ENCODE measurements at places on chromosomes 7 and 10.

DNA sequence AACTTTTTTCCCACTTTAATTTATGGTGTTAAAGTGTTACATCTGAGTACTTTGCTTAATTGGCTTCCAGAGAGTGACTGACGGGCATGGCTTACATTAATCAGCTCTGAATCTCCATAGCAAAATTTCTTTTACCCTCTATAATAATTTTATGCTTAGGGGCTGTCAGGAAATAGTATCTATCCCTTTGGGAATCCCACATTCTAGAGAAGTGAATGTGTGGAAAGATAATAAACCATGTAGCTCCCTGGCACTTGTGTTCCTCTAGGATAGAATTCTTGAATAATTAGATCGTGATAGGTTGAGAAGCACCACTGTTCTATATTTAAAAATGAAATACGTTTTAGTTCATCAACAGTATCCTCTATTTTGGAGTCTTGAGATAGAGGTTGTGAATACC lies 89.6 kb downstream of the DNAJB9 start:
- DNase-seq: no peak

DNA sequence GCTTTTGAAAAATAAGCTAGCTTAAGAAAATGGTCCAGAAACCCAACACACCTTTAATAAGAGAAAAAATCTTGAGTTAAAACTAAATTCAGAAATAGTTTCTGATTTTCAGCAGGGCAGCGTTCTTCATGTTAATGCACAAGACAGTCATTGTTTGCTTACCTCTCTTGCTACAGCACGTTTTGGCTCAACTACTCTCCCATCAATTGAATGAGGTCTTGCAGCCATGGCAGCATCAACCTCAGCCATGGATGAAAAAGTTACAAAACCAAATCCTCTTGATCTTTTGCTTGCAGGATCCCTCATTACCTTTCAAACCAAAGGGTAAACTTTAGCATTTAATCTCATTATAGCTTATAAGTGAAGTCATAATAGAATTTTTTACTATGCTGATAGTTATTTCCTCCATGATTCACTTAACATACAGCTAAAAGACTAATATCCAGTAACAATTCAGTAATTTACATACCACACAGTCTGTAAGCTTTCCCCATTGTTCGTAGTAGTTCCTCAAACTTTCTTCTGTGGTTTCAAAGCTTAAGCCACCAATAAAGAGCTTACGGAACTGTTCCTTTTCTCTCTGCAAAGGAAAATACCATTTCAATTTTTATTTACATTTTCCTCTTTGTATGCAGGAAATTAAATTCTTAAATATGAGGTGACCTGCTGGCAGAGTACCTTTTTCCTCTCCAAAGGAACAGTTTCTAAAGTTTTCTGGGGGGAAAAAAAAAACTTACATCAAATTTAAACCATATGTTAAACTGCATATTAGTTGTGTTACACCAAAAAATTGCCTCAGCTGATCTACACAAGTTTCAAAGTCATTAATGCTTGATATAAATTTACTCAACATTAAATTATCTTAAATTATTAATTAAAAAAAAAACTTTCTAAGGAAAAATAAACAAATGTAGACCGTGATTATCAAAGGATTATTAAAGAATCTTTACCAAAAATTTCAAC lies 3.1 kb downstream of the HNRNPA2B1 start:
- DNase-seq: no peak

GRCh38 chr7:106693677-106694353 lies 32.9 kb upstream of the CCDC71L start:
- no peak for DNase-seq

GRCh38 chr10:124798781-124799180 lies 2.8 kb upstream of the ABRAXAS2 start:
- DNase-seq: no peak

- DNase-seq: no peak
Observed at GRCh38 chr10:15797346-15797745, 63.0 kb downstream of the MINDY3 start.

DNA sequence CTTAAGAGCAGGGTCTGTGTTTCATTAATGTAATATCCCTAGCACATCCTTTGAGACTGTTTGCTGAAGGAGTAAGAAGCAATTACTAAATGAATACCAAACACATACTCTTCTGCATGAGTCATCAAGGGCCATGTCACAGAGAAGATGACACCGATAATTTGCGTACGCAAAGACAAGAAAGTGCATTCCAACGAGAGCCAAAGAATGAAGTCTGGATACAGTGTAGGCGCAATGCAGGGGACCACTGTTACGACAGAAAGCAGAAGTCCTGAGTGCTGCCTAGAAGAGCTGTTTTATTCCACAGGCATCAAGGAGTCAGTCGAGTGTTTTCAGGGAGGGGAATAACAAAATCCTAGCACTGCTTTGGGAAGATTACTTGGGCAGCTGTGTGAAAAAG lies 62.7 kb downstream of the VPS41 start:
- DNase-seq: no peak

GRCh38 chr10:34769899-34770298 lies 45.2 kb downstream of the PARD3 start:
- no peak for DNase-seq

- DNase-seq: no peak
Observed at GRCh38 chr7:111647881-111648280, 85.6 kb upstream of the IMMP2L start.

GRCh38 chr10:130550952-130551674 lies 414.9 kb downstream of the GLRX3 start:
- no peak for DNase-seq

- no peak for DNase-seq
Observed at GRCh38 chr10:78155722-78156121, 122.1 kb downstream of the RPS24 start.

- no peak for DNase-seq
Observed at GRCh38 chr10:59234194-59234593, 57.8 kb downstream of the PHYHIPL start.

GRCh38 chr7:15854841-15855524 lies 168.5 kb upstream of the MEOX2 start:
- DNase-seq: no peak

DNA sequence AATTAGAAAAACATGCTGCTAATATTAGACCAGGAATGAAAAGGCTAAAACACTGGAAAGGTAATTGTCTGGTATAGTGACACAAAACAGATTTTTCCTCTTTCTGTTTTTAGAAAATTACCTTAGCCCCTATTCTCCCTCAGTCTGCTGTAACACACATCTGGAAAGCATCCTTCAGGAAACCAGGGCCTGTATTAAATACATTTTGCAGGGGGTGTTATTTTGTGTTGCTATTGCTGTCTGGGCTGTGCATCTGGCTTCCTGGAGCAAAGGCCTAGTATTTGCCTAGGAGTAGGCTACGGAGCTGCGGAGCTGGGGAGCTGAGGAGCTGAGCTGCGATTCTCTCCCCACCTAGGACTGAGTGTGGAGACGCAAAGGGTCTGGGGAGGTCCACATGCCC lies 169.3 kb downstream of the GFRA1 start:
- no peak for DNase-seq

- DNase-seq: no peak
Observed at GRCh38 chr10:60149003-60149402, 240.7 kb downstream of the ANK3 start.

DNA sequence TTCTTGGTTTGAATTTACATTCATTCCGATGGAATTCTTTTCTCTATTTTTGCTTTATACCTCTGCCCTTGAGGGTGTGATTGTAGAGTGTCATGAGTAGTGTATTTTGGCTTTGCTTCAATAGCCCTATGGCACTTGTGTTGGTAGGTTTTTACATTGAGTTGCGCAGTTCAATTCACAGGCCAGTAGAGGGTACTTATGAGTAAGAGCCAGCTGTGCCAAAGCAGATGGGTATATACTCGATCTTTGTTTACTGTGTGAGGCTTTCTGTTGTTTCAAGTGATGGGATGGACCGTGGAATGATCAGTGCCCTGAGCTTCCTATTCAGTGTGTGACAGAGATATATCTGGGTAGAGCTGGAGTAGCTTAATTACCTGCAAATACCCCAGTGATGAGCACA lies 4.3 kb upstream of the AKR1C3 start:
- no peak for DNase-seq

- no peak for DNase-seq
Observed at GRCh38 chr10:30374353-30374752, 25.3 kb upstream of the MTPAP start.

DNA sequence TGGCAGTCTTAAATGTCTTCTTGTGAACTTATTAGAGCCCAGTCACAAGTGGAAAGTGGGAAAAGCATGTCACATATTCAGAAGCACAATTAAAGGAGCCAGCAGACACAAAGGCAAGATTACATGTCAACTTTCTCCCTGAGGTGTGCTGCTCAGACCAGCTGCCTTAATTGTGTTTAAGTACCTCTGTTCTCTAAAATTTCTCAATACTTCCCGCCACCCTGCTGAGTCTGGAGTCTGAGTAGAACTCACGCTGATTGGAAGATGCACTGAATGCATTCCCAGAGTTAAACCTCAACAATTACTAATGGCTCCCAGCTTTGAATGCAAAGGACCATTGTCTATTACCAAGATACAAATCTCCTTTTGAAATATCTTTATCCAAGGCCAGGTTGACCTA lies 166.4 kb upstream of the COBL start:
- no peak for DNase-seq

DNA sequence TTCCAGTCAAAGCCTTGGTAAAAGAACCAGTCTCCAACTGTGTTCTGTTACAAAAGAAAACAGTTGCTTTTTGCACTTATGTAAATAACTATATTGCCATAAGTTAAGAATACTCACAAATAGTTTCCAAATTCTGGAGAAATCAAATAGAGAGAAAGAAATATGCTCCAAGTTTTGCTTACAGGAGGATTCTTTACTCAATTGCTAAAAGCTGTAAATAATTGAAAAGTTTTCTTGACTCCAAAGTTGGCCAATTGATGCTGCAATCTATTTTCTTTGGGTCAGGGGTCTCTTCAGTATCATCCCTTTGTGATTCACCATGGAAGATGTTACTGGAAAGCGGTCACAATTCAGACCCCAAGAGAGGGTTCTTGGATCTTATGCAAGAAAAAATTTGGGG lies 36.0 kb downstream of the NEURL1 start:
- DNase-seq: no peak

- DNase-seq: no peak
Observed at GRCh38 chr10:44636625-44637024, 251.7 kb upstream of the CXCL12 start.

GRCh38 chr7:157651366-157652160 lies 314.8 kb downstream of the DNAJB6 start:
- no peak for DNase-seq

GRCh38 chr7:26147030-26147429 lies 5.0 kb upstream of the NFE2L3 start:
- DNase-seq: no peak

DNA sequence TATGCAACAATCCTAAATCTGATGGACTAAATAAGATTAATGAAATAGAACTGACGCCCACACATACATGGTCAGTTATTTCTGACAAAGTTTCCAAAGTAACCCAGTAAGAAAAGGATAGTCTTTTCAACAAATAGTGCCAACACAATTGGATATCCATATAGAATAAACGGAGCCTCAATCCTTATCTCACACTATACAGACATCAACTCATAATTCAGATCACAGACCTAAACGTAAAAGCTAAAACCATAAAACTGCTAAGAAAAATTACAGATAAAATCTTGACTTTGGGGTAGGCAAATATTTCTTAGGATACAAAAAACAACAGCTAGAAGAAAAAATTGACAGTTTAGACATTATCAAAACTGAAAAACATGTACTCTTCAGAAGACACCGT lies 8.5 kb downstream of the CACUL1 start:
- DNase-seq: no peak

GRCh38 chr7:105213611-105214010 lies 175.1 kb downstream of the SRPK2 start:
- DNase-seq: no peak

DNA sequence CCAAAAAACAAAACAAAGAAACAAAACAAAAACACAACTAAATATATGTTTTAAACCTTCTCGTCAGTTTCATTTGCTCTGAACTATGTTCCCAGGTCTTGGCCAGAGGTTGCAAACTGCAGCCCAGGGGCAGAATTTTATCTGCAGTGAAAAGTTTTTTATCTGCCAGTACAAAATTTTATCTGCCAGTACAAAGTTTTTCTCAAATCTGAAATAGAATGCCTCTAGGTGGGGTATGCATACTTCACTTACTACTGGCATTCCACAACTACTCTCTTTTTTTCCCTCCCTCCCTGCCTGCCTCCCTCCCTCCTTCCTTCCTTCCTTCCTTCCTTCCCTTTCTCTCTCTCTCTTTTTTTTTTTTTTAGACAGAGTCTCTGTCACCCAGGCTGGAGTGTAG lies 9.4 kb upstream of the CLDN3 start:
- no peak for DNase-seq

- DNase-seq: no peak
Observed at GRCh38 chr7:15407910-15408309, 153.9 kb downstream of the AGMO start.

GRCh38 chr10:4784667-4785333 lies 41.2 kb upstream of the AKR1E2 start:
- no peak for DNase-seq

DNA sequence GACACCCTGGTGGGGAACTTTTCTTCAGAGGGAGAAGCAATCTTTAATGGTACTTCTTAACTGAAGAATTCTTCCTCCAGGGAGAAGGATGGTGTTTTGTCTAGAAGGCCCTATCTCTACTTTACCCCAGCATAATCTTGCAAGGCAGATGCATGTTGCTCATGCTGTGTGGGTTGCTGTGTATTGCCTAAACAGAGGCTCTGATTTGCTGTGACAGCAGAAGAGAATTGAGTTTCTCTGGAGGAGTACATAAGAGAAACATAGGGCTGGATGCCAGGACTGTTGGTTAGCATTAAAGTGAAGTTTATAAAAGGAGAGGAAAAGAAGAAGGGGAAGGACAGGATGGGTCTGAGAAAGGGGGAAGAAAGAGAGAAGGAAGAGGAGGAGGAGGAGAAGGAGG lies 248.1 kb upstream of the HPS1 start:
- DNase-seq: no peak

GRCh38 chr10:130049987-130050386 lies 60.6 kb downstream of the C10orf143 start:
- DNase-seq: no peak

GRCh38 chr7:20038676-20039075 lies 178.5 kb downstream of the MACC1 start:
- no peak for DNase-seq

DNA sequence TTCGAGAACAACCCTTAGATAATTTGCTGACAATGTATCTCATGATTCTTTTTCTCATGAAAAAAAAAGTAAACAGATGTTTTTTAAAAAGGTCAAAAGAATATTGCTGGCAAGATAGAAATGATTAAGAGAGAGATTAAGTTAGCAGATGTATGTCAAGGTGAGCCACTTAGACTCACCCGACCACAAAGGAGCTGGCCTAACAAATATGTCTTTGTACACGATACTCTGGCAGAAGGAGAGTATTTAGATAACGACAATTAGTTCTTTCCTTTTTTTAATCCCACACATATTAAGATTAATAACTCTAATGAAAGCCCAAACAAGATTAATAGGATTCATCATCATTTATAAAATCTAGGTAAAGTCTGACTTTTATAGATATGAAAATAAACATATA lies 156.7 kb downstream of the RAPGEF5 start:
- no peak for DNase-seq

- no peak for DNase-seq
Observed at GRCh38 chr7:40230101-40230500, 95.3 kb downstream of the SUGCT start.

- no peak for DNase-seq
Observed at GRCh38 chr7:106337754-106338153, 53.0 kb upstream of the NAMPT start.

GRCh38 chr7:120052884-120053382 lies 220.0 kb upstream of the KCND2 start:
- no peak for DNase-seq

- no peak for DNase-seq
Observed at GRCh38 chr10:103780242-103781149, 74.9 kb downstream of the SH3PXD2A start.
